ENCODE measurements at places on chromosomes 3 and 15.

DNA sequence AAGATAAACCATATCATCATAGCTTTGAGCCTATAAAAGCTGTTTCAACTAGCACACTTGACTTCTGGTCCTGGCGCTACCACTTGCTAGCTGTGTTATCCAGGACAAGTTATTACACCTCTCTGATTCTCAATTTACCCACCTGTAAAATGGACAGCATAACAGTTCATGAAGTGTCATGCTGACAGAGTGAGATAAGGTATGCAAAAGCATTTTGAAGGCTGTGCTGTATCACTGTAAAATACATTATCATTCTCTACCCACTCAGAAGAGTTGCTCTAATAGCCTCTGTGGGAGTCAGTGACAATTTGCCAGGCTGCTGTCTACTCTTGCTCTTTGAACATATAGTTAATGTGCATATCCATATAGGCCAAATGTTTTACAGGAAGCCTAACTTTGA, 93.0 kb downstream of the SSR3 start:
- H3K36me3 ChIP-seq: no peaks in the 10 kb centered on the region
- no peak for DNase-seq

GRCh38 chr3:188431040-188431439, 277.1 kb downstream of the LPP start:
- H3K36me3 ChIP-seq: no peaks in the 10 kb centered on the region
- 0 out of 2 replicates have a peak overlapping the region, but pooled peaks have one; percentile 45 for H3K27ac ChIP-seq
- H3K4me1 ChIP-seq: peaks cover 12% of the 10 kb centered on the region
- H3K4me3 ChIP-seq: no peak overlapping the region

DNA sequence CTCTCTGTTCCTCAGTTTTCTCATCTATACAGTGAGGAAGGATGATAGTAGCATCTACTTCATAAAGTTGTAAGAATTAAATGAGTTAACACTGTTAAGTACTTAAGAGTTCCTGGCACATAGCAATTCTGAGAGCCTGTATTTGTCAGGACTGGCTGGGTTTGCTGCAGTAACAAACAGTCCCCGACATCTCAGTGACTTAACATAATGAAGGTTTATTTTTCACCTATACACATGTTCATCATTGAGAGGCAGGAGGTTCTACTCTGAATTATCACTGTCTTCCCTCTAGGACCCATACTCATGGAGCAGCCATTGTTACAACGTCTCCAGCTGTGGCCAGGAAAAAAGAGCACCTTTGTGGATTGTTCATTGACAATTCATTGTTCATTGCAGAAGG, 190.6 kb upstream of the PROK2 start:
- H3K36me3 ChIP-seq: no peaks in the 10 kb centered on the region
- H3K4me3 ChIP-seq: no peak overlapping the region
- no peak for DNase-seq
- H3K27ac ChIP-seq: no peak overlapping the region

GRCh38 chr3:114850898-114851297, 296.2 kb downstream of the ZBTB20 start:
- no peaks in the 10 kb centered on the region for H3K4me1 ChIP-seq
- H3K27ac ChIP-seq: no peak overlapping the region
- H3K4me3 ChIP-seq: no peak overlapping the region
- H3K36me3 ChIP-seq: no peaks in the 10 kb centered on the region

DNA sequence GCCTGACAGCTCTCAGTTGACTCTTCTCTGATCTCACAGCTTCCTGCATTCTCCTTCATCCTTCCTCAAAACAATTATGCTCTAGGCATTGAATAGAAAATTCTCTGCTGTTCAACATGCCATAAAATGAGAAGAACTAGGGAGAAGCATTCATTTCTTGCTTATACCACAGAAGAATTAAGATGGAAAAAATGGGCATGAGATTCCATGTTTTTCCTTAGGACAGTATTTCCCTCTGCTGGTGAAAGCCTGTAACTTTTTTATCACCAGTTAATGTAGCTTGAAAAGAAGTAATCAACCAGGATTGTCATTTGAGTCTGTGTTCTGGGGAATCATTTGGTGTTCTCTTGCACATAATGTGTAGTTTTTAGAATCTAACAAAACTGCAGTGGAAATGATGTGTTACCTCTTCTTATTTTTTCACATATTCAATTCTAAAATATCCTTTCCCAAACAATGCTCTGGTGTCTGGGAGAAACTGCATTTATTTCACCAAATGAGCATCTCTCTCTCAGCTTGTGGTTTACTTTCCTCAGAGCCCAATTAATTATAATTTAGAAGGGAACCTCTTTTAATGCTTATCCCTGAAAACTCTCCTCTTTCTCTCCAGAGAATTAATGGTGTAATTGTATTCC, 92.8 kb upstream of the DCBLD2 start:
- H3K4me3 ChIP-seq: no peak overlapping the region
- no peak overlapping the region for H3K27ac ChIP-seq
- DNase-seq: peak; percentile 57
- H3K36me3 ChIP-seq: no peaks in the 10 kb centered on the region
- H3K4me1 ChIP-seq: no peaks in the 10 kb centered on the region
- no peaks in the 10 kb centered on the region for H3K27me3 ChIP-seq

DNA sequence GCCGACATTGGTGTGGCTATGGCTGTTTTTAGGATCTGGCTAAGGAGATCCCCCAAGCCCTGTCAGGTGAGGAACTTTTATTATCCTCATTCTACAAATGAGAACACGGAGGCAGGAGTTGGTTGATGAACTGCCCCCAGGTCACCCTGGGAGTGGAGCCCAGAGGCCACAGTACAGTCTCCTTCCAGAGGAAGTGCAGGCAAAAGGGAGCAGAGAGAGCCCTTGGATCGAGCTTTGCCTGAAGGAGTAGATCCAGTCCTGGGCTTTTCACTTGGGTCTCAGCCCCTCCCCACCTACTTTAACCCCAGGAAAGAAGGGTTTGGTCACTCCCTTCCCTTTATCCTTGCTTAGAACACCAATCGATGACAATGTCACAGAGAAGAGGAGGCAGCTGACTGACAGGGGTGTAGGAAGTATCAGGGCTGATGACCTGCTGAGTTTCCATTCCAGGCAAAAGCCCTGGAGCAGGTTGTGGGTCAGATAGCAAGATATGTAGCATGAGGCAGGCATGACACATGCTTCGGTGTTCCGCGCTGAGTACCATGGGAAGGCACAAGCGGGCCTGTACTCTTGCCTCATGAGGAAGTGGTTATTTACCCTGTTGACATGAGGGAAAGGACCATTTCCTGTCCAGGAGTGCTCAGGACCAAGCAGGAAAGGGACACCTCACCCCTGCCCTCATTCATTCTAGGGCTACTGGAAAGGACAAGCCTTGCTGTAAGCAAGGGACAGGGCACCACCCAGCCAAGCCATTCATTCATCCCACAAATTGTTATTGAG, 5.8 kb upstream of the PLA2G4D start:
- no peaks in the 10 kb centered on the region for H3K36me3 ChIP-seq
- DNase-seq: no peak
- peaks cover 10% of the 10 kb centered on the region for H3K4me1 ChIP-seq
- H3K27ac ChIP-seq: no peak overlapping the region

DNA sequence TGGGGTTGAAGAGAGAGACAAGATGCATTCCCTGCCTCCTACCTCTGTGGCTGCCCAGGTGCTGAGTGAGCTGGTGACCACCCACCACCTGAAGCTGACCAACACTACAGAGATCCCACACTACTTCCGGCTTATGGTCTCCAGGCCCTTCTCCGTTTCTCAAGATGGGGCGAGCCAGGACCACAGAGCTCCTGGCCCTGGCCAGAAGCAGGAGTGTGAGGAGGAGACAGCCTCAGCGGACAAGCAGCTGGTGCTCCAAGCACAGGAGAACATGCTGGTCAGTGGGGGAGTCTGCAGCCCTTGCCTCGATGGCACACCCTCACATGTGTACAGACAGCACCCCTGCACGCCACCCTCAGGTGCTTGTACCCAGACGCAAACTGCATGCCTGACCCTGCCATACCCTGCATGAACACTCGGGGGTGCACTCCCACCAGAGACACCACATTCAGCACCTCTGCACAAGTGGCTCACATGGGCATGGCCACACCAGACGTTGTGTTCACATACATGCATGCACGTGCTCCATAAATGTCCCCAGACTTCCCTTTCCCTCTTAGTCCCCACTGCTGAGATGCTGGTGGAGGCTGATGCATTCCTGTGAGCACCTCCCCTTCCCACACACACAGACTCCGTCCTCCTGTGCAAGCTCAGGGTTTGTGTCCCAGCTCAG, 19.0 kb downstream of the ACAA1 start:
- H3K27ac ChIP-seq: no peak overlapping the region
- no peaks in the 10 kb centered on the region for H3K36me3 ChIP-seq
- no peaks in the 10 kb centered on the region for H3K27me3 ChIP-seq
- H3K4me3 ChIP-seq: no peak overlapping the region

- H3K27ac ChIP-seq: no peak overlapping the region
- no peaks in the 10 kb centered on the region for H3K4me1 ChIP-seq
- no peaks in the 10 kb centered on the region for H3K36me3 ChIP-seq
- H3K27me3 ChIP-seq: no peaks in the 10 kb centered on the region
- no peak overlapping the region for H3K4me3 ChIP-seq
- DNase-seq: no peak
Observed at GRCh38 chr3:69368129-69368741, 17.7 kb downstream of the FRMD4B start.

DNA sequence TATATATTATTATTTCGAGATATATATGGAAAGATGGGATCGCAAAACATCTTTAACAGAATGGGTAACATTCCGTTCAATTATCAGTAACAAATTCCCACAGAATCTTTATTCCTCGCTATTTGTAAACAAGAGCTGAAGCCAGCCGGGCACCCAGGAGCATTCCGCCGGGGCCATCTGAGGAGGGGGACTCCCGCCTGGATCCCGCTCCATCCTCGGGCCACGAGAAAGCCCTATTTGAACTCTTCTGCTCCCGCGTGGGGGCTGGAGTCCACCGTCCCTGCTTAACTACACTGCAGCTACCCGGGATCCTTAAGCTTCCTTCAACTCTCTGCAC, 687 bp downstream of the GPR176 start:
- peak overlapping the region; percentile 69 for H3K4me3 ChIP-seq
- H3K36me3 ChIP-seq: no peaks in the 10 kb centered on the region
- no peaks in the 10 kb centered on the region for H3K27me3 ChIP-seq
- peaks cover 24% of the 10 kb centered on the region for H3K4me1 ChIP-seq
- H3K27ac ChIP-seq: no peak overlapping the region
- DNase-seq: no peak

- peak overlapping the region; percentile 71 for H3K4me3 ChIP-seq
- H3K27me3 ChIP-seq: no peaks in the 10 kb centered on the region
- peak overlapping the region; percentile 93 for H3K27ac ChIP-seq
- H3K36me3 ChIP-seq: no peaks in the 10 kb centered on the region
Observed at GRCh38 chr15:40847223-40847961, 3.5 kb downstream of the SPINT1 start.

GRCh38 chr15:59339252-59339672, 33.4 kb downstream of the MYO1E start:
- DNase-seq: no peak
- no peaks in the 10 kb centered on the region for H3K4me1 ChIP-seq
- no peaks in the 10 kb centered on the region for H3K27me3 ChIP-seq

GRCh38 chr15:29299784-29300183, 30.2 kb upstream of the NSMCE3 start:
- peaks cover 5% of the 10 kb centered on the region for H3K27me3 ChIP-seq
- no peaks in the 10 kb centered on the region for H3K4me1 ChIP-seq
- no peak overlapping the region for H3K27ac ChIP-seq

DNA sequence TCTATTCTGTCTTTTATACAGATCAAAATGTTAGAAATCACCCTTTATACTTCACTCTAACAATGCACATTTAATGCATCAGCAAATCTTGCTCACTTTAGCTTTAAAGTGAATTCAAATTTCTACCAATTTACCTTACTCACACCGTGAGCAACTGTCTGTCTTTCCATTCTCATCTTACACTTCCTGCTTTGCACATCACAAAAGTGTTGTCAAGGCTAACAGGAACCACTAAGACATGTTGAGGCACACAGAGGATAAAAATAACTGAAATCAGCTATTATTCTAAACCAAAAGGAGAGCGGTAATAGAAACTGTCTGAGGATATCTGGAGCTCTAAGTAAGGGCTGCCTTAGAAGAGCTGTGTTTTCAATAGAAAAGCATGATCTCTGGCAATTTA, 519.9 kb downstream of the ZBBX start:
- DNase-seq: no peak
- H3K4me3 ChIP-seq: no peak overlapping the region
- no peaks in the 10 kb centered on the region for H3K4me1 ChIP-seq
- no peaks in the 10 kb centered on the region for H3K27me3 ChIP-seq
- H3K36me3 ChIP-seq: no peaks in the 10 kb centered on the region

- H3K4me3 ChIP-seq: no peak overlapping the region
- no peak for DNase-seq
- no peaks in the 10 kb centered on the region for H3K27me3 ChIP-seq
- H3K4me1 ChIP-seq: no peaks in the 10 kb centered on the region
- H3K36me3 ChIP-seq: no peaks in the 10 kb centered on the region
Observed at GRCh38 chr3:184419171-184419570, 39.3 kb downstream of the CHRD start.

- no peak for DNase-seq
- H3K36me3 ChIP-seq: peaks cover 60% of the 10 kb centered on the region
- H3K4me3 ChIP-seq: no peak overlapping the region
Observed at GRCh38 chr3:156693166-156693565, 18.8 kb downstream of the TIPARP start.

DNA sequence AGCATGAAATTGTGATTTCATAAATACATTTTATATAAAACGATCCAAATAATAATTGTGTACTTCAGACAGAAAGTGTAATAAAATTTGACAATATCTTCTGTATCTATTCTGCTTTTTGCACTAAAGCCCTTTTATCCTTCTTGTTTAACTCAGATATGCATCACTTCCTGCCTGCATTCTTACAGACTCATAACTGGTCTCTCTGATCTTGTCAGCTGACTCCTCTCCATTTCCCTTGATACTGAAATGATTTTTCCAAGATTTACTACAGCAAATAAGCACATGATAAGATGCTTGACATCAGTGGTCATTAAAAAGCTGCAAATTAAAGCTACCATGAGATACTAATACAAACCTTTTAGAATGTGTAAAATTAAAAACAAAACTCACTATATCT, 25.3 kb upstream of the SI start:
- DNase-seq: no peak
- H3K36me3 ChIP-seq: no peaks in the 10 kb centered on the region
- no peak overlapping the region for H3K4me3 ChIP-seq
- H3K27ac ChIP-seq: no peak overlapping the region
- H3K27me3 ChIP-seq: no peaks in the 10 kb centered on the region

DNA sequence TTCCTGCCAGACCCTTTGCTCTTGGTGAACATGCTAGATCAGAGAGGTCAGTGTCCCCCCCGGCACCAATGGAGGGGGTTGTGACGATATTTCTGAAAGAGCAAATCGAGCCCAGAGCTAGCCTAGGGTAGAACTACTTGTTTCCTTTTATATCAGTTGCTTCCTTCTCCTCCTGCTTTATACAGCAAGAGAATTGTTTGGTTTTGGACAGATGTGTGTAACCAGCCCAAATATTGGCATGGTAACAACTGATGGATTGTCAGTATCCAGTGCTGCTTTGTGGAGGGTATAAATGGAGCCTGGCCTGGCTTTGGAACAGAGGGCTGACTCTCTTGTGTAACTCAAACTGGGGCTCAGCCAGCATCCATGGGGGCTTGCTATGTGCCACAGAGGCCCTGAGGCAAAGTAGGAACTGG, 27.2 kb downstream of the SNX1 start:
- H3K27ac ChIP-seq: no peak overlapping the region
- no peaks in the 10 kb centered on the region for H3K4me1 ChIP-seq
- H3K27me3 ChIP-seq: no peaks in the 10 kb centered on the region
- no peaks in the 10 kb centered on the region for H3K36me3 ChIP-seq

GRCh38 chr3:101036213-101036618, 43.0 kb upstream of the ABI3BP start:
- H3K36me3 ChIP-seq: peaks cover 4% of the 10 kb centered on the region
- peak; percentile 99 for DNase-seq
- peak overlapping the region; percentile 14 for H3K4me3 ChIP-seq
- no peaks in the 10 kb centered on the region for H3K27me3 ChIP-seq
- peaks cover 35% of the 10 kb centered on the region for H3K4me1 ChIP-seq

Measured in PC-9 (cell line).